ENCODE measurements at places on chromosomes 6 and 20. TPM values are rescaled to one million over a fixed set of nuclear protein-coding genes. Genes with fewer than 3 reads are reported as not detected.

Gene SYCP2
- total RNA-seq = 3.0 TPM

Gene PHACTR3
- 0.50 TPM for total RNA-seq

GRCh38 chr20:25984933-25985332, 288.3 kb upstream of the ZNF337 start:
- no peaks in the 10 kb centered on the region for H3K4me1 ChIP-seq
- no peak overlapping the region for H3K27ac ChIP-seq
- H3K27me3 ChIP-seq = no peaks in the 10 kb centered on the region
- no peak overlapping the region for H3K4me3 ChIP-seq

GRCh38 chr6:146905181-146905704, 299.0 kb upstream of the STXBP5 start:
- H3K27me3 ChIP-seq = no peaks in the 10 kb centered on the region
- no peaks in the 10 kb centered on the region for H3K36me3 ChIP-seq
- peaks cover 18% of the 10 kb centered on the region for H3K4me1 ChIP-seq
- H3K4me3 ChIP-seq = no peak overlapping the region
- DNase-seq = peak; percentile 98

- H3K4me3 ChIP-seq = peak within 1 kb of the TSS; percentile 93
- peak within 1 kb of the TSS; percentile 81 for H3K27ac ChIP-seq
- DNase-seq = peak; percentile 94
- no peaks in the 10 kb centered on the region for H3K36me3 ChIP-seq
- H3K4me1 ChIP-seq = peaks cover 29% of the 10 kb centered on the region
Observed at GRCh38 chr6:122399348-122400120, at the start of gene HSF2. HSF2 (plus strand) TSS chr6:122399652; CDS start chr6:122399738, 86 bp downstream.

GRCh38 chr6:15207923-15208322, 37.9 kb upstream of the JARID2 start:
- H3K4me3 ChIP-seq = no peak overlapping the region
- H3K27me3 ChIP-seq = no peaks in the 10 kb centered on the region
- no peak overlapping the region for H3K27ac ChIP-seq
- H3K36me3 ChIP-seq = no peaks in the 10 kb centered on the region
- DNase-seq = no peak

GRCh38 chr6:38051819-38052434, 232.4 kb downstream of the ZFAND3 start:
- H3K4me1 ChIP-seq = peaks cover 15% of the 10 kb centered on the region
- H3K27ac ChIP-seq = no peak overlapping the region
- H3K36me3 ChIP-seq = no peaks in the 10 kb centered on the region
